Right atrium auricular region (tissue), 2 donors: ENCODE measurements at places on chromosomes 3 and 15. TPM values are rescaled to one million over a fixed set of nuclear protein-coding genes. Genes with fewer than 3 reads are reported as not detected.

Gene CEMIP
- total RNA-seq, result 0.22 TPM

GRCh38 chr3:130663092-130663491 lies 83.5 kb downstream of the PIK3R4 start:
- no peaks in the 10 kb centered on the region for H3K27me3 ChIP-seq
- no peak for DNase-seq
- no peak overlapping the region for H3K4me3 ChIP-seq

Gene ZPLD1
- total RNA-seq, result not detected

Gene DCP1A
- total RNA-seq, result 17.8 TPM

- no peak overlapping the region for H3K4me3 ChIP-seq
- no peaks in the 10 kb centered on the region for H3K36me3 ChIP-seq
- H3K27me3 ChIP-seq, result no peaks in the 10 kb centered on the region
- no peak for DNase-seq
- no peak overlapping the region for H3K27ac ChIP-seq
- H3K4me1 ChIP-seq, result peaks cover 70% of the 10 kb centered on the region
Measured at GRCh38 chr3:47159820-47160219, 4.1 kb downstream of the SETD2 start.

- no peak overlapping the region for H3K4me3 ChIP-seq
- no peak for DNase-seq
- H3K27me3 ChIP-seq, result no peaks in the 10 kb centered on the region
- no peak overlapping the region for H3K27ac ChIP-seq
- H3K4me1 ChIP-seq, result no peaks in the 10 kb centered on the region
Measured at GRCh38 chr3:98555025-98555379, 23.2 kb downstream of the GPR15 start.

Gene SLC12A1
- not detected for total RNA-seq

DNA sequence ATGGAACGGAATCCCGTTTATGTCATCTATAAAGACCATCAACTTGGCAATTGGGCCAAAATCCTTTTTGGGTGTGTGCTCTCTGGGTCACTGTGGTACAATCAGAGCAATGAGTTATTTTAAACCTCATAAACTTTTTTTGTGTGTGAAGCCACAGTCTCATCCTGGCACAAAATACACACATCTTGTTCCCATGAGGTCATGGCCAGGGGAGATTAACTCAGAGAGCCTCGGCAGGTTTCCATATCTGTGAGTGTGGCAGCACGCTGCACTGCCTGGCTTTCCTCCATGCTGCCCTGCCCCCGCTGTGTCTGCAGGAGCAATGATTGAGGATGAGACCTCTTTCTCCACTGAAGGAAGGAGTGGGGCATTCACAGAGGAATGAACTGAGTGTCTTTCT lies 54.0 kb upstream of the DLG1 start:
- peak overlapping the region; percentile 46 for H3K27ac ChIP-seq
- DNase-seq, result peak; percentile 67
- no peaks in the 10 kb centered on the region for H3K36me3 ChIP-seq
- no peaks in the 10 kb centered on the region for H3K27me3 ChIP-seq

DNA sequence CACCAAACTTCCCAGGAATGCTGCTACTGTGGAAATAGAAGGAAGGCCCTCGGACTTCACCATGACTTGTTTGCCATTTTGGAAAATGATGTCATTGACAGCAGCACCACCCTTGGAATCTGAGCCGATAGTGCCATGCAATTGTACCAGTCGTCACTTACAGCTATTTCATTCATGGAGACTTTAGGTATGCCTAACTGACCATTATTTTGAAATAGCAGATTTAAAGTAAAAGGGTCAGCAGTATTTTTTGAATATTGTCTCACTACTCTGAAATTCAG lies 66.0 kb upstream of the ARL8B start:
- H3K27me3 ChIP-seq, result no peaks in the 10 kb centered on the region
- H3K4me3 ChIP-seq, result no peak overlapping the region
- H3K27ac ChIP-seq, result no peak overlapping the region

Gene CPNE9
- total RNA-seq, result not detected

Gene CNTN6
- not detected for total RNA-seq

DNA sequence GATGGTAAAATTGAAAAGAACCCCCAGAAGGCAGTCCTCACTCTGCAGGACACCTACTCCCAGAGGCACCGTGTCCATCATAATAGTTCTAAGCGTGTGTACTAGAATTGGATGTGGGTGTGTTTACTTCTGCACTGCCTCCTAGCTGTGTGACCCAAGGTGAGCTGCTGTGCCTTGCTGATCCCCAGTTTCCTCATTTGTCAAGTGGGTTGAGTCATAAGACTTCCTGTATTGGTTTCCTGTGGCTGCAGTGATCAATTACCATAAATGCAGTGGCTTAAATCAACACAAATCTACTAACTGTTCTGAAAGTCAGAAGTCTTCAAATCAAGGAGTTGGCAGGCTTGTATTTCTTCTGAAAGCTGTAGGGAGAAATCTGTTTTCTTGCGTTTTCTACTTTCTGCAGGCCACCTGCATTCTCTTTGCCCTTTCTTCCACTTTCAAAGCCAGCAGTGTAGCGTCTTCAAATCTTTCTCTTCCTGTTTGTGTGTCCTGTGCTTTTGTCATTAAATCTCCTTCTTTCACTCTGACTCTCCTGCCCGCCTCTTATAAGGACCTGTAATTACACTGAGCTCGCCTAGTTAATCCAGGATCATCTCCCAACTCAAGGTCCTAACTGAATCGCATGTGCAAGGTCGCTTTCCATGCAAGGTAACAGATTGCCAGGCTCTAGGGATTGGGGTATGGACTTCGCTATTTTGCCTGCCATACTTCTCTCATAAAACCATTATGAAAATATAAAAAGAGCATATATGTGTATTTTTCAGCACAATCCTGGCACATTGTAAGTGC lies 59.0 kb downstream of the RORA start:
- no peak for DNase-seq
- no peaks in the 10 kb centered on the region for H3K27me3 ChIP-seq
- no peak overlapping the region for H3K27ac ChIP-seq
- H3K4me1 ChIP-seq, result peaks cover 7% of the 10 kb centered on the region

DNA sequence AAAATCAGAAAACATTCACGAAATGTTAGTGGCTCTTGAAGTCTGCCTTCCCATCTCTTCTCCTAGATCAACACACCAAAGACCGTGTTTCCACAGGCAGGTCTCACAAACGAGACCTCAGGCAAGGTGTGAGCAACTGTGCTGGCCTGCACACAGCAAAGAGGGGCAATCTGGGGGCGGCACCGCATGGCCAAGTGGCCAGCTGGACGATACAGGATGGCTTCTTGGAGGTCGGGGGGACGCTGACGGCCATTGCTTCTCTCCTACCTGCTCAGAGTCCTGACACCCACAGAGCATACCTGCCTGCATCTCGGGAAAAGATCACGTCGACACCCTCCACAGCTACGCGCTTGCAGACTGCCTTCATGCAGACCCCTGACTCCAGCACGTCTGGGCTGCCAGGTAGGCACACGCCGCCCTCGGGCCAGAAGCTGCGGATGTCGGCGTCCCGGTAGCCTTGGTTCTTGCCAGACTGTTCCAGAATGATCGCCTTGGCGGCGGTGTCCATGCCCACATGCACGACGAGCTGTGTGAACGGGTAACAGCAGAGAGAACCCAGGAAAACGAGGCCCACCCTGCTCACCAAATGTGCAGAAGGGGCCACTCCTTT lies 38.4 kb downstream of the PGPEP1L start:
- no peak overlapping the region for H3K4me3 ChIP-seq
- no peak for DNase-seq
- H3K4me1 ChIP-seq, result no peaks in the 10 kb centered on the region

Gene C2CD4B
- total RNA-seq, result 5.9 TPM

- no peaks in the 10 kb centered on the region for H3K36me3 ChIP-seq
- no peak for DNase-seq
- H3K27ac ChIP-seq, result no peak overlapping the region
- H3K27me3 ChIP-seq, result no peaks in the 10 kb centered on the region
- H3K4me1 ChIP-seq, result no peaks in the 10 kb centered on the region
- H3K4me3 ChIP-seq, result no peak overlapping the region
Measured at GRCh38 chr15:27358751-27359434, 387.9 kb downstream of the GABRG3 start.

DNA sequence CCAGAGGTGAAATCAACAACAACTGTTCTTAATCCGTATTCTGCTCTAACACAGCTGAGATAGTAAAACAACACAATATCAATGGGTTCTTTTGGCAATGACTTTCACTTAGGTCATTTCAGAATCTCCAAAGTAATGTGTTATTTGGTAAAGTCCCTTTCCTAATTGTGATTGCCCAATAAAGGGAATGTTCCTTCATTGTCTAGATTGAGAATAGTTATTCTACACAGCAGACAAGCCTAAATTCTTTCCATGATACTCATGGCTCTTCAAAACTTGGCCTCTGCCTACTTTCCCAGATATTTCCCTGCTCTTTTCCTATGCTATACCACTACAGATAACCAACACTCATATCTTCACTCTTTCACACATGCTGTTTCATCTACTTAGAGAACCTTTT lies 219.8 kb downstream of the FMN1 start:
- H3K36me3 ChIP-seq, result no peaks in the 10 kb centered on the region
- no peaks in the 10 kb centered on the region for H3K4me1 ChIP-seq
- no peak overlapping the region for H3K27ac ChIP-seq
- DNase-seq, result no peak

DNA sequence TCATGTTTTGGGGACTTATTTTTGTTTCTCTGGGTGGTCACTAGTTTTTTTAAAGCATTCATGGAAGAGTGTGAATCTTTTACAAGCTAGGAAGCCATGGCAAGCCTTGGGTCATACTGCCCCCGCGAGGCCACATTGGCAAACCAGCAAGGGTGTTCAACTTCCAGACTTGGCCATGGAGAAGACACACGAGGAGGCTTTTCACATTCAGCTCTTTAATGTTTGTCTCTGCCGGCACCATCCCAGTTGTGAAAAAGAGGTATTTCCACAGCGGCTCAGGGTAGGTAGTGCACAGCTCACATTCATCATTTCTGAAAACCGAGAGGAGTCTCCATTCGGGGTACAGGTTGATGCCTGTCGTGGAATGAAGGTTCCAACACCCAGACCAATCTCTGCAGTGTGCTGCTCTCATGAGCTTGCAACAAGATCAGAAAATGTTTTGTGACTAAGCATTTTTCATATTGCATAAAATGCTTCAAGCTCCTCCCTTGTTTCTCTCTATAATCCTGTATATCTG lies 7.7 kb downstream of the CCR5 start:
- no peaks in the 10 kb centered on the region for H3K36me3 ChIP-seq
- H3K4me3 ChIP-seq, result no peak overlapping the region
- H3K27ac ChIP-seq, result no peak overlapping the region
- no peak for DNase-seq
- no peaks in the 10 kb centered on the region for H3K27me3 ChIP-seq
- no peaks in the 10 kb centered on the region for H3K4me1 ChIP-seq

DNA sequence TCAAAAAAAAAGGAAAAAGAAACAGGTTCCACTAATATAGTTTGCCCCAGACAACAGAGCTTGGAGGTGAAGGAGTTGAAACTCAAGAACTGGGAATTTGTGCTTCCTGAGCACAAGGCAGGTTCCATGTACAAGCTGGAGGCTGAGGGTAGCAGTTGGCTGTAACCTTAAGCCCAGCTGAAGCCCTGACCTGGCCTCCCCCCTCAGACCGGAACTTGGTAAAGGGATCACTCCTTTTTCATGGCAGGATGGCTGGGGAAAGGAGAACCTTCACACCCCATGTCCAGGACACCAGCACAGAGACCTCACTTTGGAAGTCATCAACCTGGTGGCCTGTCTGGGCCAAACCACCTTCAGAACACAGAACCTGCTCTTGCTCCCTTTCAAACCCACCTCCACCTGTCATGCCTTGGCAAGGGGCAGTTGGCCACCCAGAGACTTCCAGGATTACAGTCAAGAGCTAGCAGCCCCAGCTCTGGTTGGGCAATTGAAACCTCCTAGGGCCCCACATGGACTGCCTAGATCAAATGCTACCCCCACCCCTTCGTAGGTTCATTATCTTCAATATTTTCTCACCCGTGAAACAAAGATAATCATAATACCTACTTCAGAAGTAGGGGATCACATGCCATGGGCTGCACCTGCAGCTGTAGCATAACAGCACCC lies 3.5 kb downstream of the RPL29 start:
- peaks cover 35% of the 10 kb centered on the region for H3K36me3 ChIP-seq
- no peaks in the 10 kb centered on the region for H3K4me1 ChIP-seq
- no peak overlapping the region for H3K27ac ChIP-seq
- H3K4me3 ChIP-seq, result no peak overlapping the region
- DNase-seq, result no peak

DNA sequence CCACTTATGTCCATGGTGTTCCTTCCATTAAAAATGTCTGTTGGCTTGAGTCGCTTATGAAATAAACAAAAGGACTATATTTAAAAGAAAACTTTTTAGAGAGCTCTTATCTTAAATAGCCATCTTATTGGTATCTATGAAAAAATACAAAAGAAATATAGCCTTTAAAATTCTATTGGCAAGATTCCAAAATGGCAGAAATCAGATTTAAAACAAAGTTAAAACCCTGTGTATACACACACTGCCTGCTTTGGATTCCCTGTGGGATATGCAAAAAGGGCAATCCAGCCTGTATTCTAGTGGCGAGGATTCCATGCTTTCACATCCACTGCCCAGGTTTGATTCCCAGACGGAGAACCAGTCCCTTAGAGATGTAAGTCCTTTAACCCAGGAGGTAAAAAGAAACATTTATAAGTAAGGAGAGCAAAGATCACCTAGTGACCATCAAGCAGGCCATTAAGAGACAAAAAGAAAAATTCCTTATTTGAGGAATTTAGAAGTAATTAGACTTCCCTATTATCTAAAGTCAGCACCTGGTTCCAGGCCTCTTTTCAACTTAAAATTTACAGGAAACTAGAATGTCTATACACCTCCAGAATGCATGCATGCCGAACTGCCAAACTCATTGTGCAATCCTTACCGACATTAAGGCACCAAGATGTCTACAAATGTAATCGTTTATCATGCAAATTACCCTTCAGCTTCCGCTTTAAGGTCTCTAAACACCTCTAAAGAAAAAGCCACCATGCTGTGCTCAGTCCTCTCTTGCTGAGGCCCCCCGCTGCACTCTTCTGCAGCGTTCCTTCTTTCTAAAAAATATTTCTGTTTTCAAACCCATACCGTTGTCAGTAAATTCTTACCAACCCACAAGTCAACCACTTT lies 69.6 kb upstream of the STRIT1 start:
- H3K36me3 ChIP-seq, result no peaks in the 10 kb centered on the region
- no peaks in the 10 kb centered on the region for H3K4me1 ChIP-seq
- no peaks in the 10 kb centered on the region for H3K27me3 ChIP-seq
- DNase-seq, result no peak

Gene TIPIN
- total RNA-seq, result 1.4 TPM

- H3K36me3 ChIP-seq, result no peaks in the 10 kb centered on the region
- peak overlapping the region; percentile 64 for H3K4me3 ChIP-seq
- H3K27ac ChIP-seq, result peak overlapping the region; percentile 86
- no peak for DNase-seq
- H3K4me1 ChIP-seq, result peaks cover 42% of the 10 kb centered on the region
- H3K27me3 ChIP-seq, result no peaks in the 10 kb centered on the region
Measured at GRCh38 chr15:41774882-41775417, 666 bp downstream of the MAPKBP1 start.

- no peak overlapping the region for H3K27ac ChIP-seq
- H3K36me3 ChIP-seq, result no peaks in the 10 kb centered on the region
- H3K4me3 ChIP-seq, result no peak overlapping the region
- H3K27me3 ChIP-seq, result no peaks in the 10 kb centered on the region
- no peak for DNase-seq
- no peaks in the 10 kb centered on the region for H3K4me1 ChIP-seq
Measured at GRCh38 chr3:193498215-193498614, 56.5 kb downstream of the ATP13A4 start.

GRCh38 chr15:41772720-41773331 lies 1.5 kb upstream of the MAPKBP1 start:
- no peak for DNase-seq
- H3K27ac ChIP-seq, result peak overlapping the region; percentile 86
- H3K4me1 ChIP-seq, result peaks cover 4% of the 10 kb centered on the region
- peaks cover 7% of the 10 kb centered on the region for H3K36me3 ChIP-seq
- no peaks in the 10 kb centered on the region for H3K27me3 ChIP-seq
